ENCODE measurements at places on chromosomes 3 and 15.

- no peak for DNase-seq
These were observed 281.3 kb upstream of the COL8A1 start for GRCh38 chr3:99357131-99357530.

DNA sequence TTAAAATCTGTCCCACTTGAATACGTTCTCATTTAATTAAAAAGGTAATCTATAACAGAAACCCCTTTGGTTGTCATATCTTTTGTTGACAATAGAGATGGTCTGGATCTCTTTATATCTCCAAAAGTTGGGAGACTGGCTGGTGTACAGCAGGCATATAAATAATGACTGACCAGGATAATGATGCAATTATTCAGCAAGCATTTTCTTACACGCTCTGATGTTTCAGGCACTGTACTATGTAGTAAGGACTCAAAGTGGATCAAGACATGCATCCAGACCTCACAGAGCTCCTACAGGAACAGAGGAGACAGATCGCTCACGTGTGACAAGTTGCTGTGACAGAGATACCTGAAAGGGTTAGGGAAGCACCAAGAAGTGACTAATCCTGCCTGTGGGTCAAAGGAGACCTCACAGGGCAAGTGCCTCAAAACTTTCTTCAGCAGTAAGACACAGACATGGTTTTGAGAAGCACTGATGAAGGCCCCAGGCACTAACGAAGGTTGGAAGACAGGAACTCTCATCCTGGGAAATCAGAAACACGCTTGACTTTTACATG lies 25.7 kb downstream of the VPS39 start:
- DNase-seq = no peak

- DNase-seq = peak; percentile 61
These were observed 125.0 kb downstream of the CHSY1 start for GRCh38 chr15:101126618-101127505.

- DNase-seq = no peak
These were observed 124.4 kb downstream of the PDZRN3 start for GRCh38 chr3:73500321-73500720.

GRCh38 chr15:100141311-100142001 lies 200.3 kb downstream of the ADAMTS17 start:
- no peak for DNase-seq

- DNase-seq = no peak
These were observed 74.2 kb downstream of the NMD3 start for GRCh38 chr3:161295325-161295724.

GRCh38 chr3:102136183-102136582 lies 286.9 kb downstream of the NFKBIZ start:
- DNase-seq = no peak

- no peak for DNase-seq
These were observed 23.2 kb downstream of the SFMBT1 start for GRCh38 chr3:53022647-53023046.

DNA sequence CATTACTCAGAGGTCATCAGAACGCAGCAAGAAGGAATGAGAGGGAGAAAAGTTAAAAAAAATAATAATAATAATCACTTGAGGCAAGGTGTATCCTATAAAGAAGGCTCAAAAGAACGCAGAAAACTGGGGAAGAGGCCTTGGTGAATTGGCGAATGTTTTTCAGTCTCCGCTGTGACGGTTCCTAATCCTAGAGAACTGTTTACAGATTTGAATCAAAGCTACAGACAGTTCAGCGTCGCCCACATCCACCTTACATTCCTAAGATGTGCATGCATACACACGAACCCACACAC lies 634 bp downstream of the ZMAT3 start:
- DNase-seq = no peak

- DNase-seq = no peak
These were observed 20.9 kb downstream of the PLA2G4D start for GRCh38 chr15:42073418-42073817.

GRCh38 chr15:89825271-89825940 lies 10.8 kb upstream of the ANPEP start:
- no peak for DNase-seq

DNA sequence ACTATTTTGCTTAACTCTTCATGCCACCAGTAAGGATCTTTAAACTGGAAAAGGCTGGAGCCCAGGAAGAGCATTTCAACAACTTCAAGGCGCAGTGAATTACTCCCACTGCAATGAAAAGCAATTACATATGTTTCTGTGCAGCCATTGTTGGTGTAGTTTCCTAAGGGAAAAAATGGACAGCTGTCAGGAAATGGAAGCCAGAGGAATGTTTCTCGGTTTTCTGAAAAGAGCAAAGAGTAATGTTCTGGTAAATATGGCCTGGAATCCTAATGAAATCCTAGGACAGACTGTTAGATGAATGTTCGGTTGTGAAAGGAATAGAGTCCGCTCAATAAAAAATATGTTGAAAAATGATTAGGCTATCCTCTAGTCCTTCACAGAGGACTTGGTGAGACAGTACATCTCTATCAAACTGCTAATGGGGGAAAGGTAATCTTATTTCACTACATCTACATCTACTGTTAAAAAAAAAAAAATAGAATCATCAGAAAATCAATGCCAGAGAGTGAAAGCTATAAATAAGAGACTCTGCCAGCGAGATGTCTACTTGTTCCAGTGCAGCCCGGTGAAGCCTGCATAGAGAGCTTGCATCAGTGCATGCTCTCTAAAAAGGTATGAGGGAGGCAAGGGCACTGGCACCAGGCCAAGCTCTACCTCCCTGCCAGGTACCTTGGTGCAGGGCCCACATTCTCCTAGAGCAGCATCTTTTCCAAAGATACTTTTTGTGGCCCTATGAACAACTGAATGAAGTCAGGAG lies 68.2 kb upstream of the TJP1 start:
- no peak for DNase-seq

DNA sequence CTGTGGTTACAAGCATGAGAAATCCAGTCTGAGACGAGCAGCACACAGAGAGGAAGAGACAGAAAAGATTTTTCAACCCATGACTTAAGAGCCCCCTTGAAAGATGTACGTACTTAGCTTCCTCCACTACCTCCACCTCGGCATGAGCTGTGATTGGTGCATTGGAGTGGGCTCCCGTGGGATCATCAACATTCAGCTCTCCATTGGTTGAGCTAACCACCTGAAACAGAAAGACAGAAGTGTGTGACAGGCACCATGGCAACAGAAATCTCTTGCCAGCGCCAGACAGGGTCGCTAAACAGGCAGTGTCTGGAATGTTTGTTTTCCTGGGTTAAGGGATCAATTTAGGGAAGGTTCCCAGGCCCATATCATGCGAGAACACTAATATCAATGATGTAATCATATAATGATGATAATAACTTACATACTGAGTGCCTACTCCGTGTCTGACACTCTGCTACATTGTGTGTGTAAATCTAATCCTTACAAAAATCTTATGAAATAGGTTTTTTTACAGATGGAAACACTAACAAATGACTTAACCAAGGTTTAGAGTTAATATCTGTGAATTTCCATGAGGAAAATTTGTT lies 17.5 kb upstream of the PPIB start:
- DNase-seq = no peak

- DNase-seq = no peak
These were observed 60.5 kb downstream of the SLMAP start for GRCh38 chr3:57816471-57817095.

DNA sequence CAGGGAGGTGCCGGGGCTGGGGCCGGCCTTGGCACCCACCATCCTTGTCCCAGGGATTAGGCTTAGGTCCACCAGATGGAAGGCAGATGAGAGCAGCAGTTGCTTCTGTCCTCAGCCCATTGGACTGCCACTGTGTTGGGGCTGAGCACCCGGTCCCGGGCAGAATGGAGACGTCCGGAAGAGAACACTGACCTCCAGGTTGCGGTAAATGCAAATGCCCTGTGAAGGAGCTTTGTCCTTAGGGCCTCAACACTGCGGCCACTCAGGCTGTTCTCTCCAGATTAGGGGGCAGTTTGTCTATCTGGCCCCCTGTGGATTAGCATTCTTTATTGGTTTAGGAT lies at the start of gene SERINC4:
TSS of gene SERINC4 (minus strand) at position 276 of the 341 bp plus-strand sequence. CDS start at position 42, 234 bp downstream.
- no peak for DNase-seq

DNA sequence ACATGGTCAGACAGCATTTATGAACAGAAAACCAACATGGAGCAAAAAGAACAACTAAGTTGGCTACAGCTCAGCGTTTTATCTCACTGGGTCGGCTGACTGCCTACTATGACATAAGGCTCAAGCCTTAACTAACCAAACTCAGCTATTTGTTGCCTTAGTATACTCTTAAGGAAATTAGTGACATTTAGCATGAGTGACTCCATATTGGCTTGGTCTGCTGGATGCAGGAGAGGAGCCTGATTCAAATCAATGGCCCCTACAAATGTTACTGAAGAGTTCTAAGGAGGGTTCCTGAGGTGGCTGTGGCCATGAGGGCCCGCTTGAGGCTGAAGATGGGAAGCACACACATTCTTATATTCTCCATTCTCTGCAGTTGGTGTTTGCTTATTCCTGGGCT lies 20.1 kb upstream of the ALDH1L1 start:
- DNase-seq = no peak

GRCh38 chr3:3258281-3258680 lies 78.8 kb upstream of the CRBN start:
- DNase-seq = no peak

GRCh38 chr3:8739757-8740504 lies 6.3 kb downstream of the CAV3 start:
- DNase-seq = no peak

DNA sequence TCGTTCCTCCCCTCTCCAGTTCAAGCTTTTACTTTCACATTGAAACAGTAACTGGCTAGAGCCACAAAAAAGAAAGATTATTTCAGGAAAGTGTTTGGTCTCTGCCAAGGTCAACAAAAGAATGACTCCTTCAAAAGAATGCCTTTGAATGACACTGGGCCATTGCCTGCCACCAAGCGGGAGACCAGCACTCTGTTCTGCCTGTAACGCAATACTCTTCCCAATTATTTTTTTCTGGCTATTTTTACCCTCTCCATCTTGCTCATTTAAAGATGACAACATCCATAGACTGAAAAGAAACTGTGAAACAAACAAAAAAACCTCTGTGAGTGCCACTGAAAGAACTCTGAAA lies 37.3 kb downstream of the EHHADH start:
- DNase-seq = no peak

- no peak for DNase-seq
These were observed 41.8 kb downstream of the PRR23E start for GRCh38 chr3:127234778-127235177.

DNA sequence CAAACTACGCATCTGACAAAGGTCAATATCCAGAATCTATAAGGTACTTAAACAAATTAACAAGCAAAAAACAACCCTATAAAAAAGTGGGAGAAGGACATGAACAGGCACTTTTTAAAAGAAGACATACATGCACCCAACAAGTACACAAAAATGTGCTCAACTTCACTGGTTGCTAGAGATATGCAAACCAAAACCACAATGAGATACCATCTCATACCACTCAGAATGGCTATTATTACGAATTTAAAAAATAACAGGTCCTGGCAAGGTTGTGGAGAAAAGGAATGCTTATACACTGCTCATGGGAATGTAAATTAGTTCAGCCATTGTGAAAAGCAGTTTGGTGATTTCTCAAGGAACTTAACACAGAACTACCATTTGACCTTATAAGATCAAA lies 175.6 kb upstream of the MLF1 start:
- no peak for DNase-seq

DNA sequence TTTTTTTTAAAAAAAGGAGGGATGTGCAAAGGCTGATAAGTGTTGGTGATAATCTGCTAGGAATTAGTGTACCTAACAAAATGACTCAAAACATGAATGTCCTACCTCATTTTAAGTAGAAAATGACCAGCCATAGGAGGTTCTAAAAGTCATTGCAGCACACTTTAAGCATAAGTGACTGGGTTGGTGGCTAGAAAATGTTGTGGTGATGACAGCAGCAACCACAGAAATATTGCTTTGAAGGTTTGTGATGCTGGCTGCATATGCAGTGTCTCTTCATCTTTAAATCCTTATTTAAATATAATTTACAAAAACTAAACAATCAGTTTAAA lies 55.2 kb downstream of the CMSS1 start:
- no peak for DNase-seq

- no peak for DNase-seq
These were observed 8.6 kb upstream of the CACNA1D start for GRCh38 chr3:53485675-53486403.

DNA sequence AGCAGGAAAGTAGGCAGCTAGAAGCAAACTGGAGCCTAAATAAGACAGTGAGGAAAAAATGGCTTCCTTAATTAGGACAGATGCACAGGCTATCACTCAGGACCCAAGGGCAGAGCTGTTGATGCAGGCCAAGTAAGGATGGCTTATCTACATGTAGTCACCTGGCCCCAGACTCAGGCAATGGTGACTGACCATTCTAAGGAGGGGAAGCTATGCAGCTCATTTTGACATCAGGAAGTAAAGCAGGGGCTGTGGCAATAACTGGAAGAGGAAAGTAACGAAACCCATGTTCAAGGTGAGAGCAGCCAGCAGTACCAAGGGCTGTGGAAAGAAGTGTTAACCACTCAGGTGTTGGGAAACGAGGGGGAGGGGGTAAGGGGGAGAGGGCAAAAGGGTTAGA lies 16.2 kb downstream of the ACAD11 start:
- no peak for DNase-seq

DNA sequence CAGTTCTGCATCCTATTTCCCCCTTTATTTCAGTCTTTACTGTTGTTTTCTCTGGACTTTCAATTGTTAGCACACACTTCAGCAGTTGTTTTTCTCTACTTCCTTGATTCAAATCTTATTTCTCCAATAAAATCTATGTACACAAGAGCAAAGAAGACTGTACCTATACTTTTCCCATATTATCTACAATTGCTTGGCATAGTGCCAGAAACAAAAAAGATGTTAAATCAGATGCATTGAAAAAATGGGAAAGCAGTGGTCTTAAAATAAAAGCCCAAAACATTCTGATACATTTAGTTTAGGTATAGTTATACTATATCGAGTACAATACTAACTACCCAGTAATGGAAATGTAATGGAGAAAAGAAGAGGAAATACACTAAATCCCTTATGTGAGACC lies 265.1 kb downstream of the UBE2E2 start:
- no peak for DNase-seq

- DNase-seq = no peak
These were observed 16.9 kb upstream of the LRRC31 start for GRCh38 chr3:169886671-169887070.

- no peak for DNase-seq
These were observed 181.4 kb downstream of the CACNA2D3 start for GRCh38 chr3:54303517-54304375.

DNA sequence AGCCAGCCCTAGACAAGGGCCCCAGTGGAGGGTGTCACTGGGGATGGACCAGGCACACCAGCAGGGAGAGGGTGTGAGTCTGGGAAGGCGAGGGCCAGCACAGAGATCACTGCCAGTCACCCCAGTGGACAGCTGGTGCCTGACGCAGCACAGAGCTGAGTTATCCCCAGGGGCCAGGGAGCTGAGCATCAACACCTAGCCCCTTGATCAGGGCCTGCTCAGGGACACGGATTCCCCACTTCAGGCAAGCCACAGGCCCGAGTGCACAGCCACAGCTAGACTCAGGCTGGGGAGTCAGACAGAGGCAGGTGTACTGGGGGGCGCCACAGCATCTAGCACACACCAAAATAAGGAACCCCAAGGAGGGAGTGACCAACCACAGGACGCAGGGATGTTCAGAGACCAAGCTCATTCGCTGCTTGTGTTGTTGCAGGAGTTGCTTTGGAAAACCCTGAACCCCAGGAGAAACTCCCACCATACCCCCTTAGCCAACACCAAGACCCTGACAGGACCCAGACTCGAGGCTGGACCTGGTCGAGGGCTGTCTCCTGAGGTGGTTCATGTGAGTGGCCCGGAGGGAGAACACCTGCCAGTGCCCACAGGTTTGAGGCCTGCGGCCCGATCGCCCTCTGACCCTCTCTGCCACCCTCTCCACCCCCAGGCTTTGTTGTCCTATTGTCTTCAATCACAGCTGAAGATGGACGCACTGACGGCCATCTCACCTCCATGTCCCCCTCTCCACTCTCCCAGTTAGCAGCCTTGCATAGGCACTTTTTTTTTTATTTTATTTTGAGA lies 146.8 kb downstream of the TPRA1 start:
- no peak for DNase-seq
